ENCODE measurements at places on chromosomes 16 and 17.

- DNase-seq: no peak
These were observed 1297.6 kb upstream of the GOT2 start for GRCh38 chr16:60031740-60032139.

DNA sequence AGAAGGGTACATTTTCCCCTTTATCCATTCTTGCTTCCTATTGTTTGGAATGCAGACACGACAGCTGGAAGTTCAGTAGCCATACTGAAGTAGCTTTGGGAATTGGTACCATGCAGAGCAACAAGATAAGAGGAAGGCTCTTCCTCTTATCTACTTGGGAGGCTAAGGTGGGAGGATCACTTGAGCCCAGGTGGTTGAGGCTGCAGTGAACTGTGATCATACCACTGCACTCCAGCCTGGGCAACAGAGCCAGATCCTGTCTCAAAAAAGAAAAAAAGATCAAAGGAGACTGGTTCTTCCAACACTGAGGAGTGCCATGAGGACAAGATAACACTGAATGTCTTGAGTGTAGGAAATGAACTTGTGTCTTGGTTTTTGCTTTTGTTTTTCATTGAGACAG is 16.0 kb upstream of the RANGRF start:
- no peak for DNase-seq

DNA sequence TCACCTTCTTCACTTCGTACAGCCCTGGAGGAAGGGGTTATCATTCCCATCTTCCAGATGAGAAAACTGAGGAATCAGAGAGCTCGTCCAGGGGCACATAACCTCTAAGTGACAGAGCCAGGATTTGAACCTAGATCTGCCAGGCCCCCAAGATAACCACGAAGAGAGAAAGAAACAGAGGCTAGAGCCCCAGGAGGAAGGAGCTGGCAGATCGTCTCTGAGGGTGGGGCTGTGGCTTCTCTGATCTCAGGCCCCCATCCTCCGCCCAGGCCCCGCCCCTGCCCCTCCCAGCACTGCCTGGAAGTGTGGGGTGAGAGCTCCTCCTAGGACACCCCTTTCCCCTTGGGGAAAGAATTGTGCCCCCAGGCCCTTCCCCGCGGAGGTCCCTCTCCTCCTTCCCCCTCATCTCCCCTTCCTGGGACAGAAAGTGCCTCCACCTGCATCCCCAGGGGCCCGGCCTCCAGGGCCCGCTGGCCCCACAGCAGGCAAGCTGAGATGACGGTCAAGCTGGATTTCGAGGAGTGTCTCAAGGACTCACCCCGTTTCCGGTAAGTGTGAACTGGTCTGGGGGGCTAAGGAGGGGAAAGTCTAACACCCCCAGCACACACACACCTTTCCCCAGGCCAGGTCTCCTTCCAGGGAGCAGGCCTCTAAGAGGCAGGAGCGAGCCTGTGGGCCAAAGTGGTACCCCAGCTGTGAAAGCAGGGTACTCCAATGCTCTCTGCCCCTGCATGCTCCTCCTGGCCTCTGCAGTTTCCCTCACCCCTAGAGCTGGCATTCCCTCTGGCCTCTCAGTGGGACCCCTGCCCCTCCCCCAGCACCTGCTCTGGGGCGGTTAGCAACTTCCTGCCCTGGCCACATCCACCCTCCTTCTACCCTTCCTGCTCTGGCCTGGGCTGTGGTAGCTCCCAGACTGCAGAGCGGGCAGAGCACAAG is at the start of gene ACAP1:
TSS of gene ACAP1 (plus strand) at position 290 of the 936 bp plus-strand sequence. CDS start at position 496, 206 bp downstream.
- DNase-seq: no peak

- DNase-seq: no peak
These were observed 60.5 kb downstream of the CREBBP start for GRCh38 chr16:3819746-3820724.

GRCh38 chr16:25692742-25693508 is 1.2 kb downstream of the HS3ST4 start:
- DNase-seq: no peak

DNA sequence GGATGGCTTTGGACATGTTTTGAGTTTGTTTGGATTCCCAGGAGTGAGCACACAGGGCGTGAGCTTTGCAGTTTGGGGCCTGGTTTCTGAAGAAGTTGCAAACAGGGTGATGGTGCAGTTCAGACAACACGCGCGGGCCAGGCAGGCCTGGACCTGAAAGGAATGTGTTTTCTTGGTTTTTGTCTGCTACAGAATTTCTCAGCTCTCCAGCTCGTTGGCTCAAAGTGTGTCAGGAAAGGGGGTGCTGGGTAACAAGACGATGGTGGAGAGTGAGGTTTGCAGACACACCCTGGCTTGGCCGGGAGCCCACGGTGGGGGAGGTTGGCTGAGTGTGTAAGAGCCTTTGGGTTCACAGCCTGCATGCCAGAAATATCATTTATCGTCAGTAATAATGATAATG is 82.3 kb downstream of the CMIP start:
- DNase-seq: no peak

DNA sequence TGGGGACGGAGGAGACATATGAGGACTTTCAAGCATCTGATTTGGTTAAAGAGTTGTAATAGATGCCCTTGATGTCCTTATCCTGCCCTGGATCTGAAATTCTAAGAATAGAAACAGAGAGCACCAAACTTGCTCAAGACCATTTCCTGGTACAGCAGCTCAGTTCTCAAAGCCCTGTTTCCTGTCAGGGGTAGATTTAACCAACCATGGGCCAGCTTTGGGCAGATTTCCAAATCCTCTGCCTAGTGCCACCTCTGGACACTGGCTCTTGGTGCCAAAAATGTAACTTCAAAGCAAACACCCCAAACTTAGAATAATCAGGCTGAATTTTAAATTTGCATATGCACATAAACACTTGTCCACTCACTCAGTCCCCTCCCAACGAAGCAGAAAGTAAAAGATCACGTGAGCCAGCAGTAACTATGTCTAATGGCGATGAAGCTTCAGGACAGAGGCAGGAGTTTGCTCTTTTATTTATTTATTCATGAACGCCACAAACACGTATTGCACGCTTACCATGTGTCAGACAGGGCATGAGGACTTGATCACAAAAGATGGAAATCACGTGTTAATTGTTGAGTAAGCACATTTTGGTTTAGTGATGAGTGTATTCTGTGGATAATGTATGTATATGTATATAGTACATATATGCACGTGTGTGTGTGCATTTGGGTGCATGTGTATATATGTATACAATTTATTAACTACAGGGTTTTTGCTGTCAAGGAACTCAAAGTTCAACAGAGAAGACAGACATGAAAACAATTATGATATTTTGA is 23.1 kb upstream of the SDK2 start:
- no peak for DNase-seq

GRCh38 chr16:56294579-56294978 is 103.3 kb downstream of the GNAO1 start:
- DNase-seq: no peak

DNA sequence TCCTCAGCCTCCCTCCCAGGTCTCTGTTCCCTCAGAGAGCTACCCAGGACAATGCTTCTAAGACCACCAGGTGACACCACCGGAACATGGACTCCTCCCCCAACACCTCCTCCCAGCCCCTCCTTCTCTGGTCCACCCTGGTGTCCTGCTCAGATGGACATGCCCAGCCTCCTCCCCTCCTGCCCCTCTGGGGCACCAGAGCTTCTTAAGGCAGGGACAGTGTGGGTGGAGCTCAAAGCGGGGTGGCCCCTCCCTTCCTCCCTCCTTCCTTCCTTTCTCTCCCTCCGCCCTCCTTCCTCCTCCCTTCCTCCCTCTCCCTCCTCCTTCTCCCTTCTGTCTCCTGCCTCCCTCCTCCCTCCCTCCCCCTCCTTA is 22.7 kb downstream of the TRPV3 start:
- no peak for DNase-seq

GRCh38 chr16:72873044-72873443 is 174.9 kb downstream of the ZFHX3 start:
- DNase-seq: no peak

GRCh38 chr17:1160591-1161390 is 19.0 kb downstream of the ABR start:
- no peak for DNase-seq

DNA sequence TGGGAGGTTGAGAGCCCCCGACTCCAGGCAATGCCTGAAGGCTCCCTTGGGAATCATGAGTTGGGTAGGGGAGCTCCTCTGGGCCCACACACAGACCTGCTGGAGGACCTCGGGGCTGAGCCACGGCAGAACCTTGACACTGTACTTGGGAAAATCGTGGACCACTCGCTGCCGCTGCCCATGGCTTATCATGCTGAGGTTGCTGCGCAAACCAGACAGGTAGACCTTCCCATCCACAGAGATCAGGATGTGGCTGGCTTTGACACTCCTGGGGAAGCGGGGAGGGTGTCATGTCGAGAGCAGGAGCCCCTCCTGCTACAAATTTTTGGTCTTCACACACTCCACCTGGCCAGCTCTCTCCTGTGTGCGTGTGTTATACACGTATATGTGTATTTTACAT is 7.2 kb upstream of the LIMD2 start:
- no peak for DNase-seq

GRCh38 chr17:9473711-9474110 is 101.9 kb downstream of the STX8 start:
- DNase-seq: no peak

- DNase-seq: no peak
These were observed 101.0 kb downstream of the CDYL2 start for GRCh38 chr16:80703131-80704071.

DNA sequence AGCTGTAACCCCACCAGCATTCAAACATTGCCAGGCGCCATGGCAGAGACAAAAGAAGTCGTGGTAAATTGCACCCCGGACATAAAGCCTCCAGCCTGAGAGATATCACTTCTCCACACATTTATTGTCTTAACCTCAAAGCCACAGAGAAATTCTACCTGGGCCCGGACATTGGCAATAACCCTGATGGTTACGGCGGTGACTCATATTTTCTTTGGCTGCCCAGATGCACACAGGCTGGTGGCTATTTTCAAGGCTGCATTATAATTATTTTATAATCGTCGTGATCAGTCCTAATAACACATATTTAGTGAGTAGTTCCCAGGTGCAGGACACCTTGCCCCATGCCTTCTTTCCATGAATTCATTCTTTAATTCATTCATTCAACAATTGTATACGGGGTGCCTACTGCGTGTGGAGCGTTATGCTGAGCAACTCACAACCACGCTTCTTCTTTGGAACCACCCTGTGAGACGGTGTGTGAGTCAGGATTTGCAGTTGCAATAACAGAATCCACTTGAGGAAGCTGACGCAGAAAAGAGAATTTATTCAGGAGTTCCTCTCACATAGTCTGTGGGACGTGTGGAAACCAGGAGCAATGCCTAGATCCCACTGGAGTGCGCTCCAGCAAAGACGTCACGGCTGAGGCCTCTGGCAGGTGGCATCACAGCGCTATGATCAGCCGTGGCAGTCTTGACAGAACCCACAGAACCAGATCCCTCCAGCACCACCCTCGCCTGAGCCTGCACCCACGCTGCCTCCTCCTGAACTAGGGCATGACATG is 245.7 kb downstream of the FOXL1 start:
- DNase-seq: no peak

DNA sequence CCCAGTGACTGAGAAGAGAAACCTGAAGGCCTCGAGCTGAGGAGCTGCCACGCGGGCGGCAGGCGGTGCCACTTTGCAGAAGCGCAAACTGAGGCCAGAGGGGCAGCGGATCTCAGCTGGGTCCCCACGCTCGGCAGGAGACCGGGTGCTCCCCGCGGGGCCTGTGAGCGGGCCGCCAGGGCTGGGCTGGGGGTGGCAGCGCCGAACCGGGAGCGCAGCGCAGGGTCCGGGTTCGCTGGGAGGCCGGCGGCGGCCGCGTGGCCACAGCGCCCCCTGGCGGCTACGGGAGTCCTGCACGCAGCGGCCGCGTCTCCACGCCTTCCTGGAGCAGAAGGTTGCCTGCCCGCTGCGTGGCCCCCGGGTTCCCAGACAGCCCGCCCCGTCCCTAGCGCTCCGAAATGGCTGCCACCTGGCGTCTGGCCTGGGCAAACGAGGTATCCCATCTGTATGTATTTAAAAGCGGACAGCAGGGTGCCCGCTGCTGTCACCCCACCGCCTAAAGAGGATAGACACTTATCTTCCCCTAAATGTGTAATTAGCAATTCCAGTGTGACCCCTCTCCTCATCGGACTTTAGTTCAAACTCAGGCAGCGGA is 96.1 kb upstream of the CDH5 start:
- peak; percentile 54 for DNase-seq

DNA sequence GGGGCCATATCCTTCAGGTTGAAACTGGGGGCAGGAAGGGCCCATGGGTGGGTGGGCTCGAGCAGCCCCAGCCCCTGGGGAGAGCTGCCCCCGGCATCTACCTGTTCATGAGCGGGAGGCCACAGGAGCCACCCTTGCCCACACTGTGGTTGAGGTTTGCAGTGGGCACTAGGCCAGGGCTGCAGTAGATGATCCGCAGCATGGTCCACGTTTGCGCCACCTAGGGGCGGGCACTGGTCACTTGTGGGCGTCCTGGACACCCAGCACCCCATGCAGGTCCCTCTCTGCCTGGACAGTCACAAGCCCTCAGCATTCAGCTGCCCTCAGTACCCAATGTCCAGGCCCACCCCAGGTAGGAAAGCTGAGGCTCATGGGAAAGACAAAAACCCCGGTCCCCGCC is 1.8 kb upstream of the JMJD8 start:
- peak; percentile 69 for DNase-seq

GRCh38 chr17:8909586-8910270 is 42.3 kb upstream of the PIK3R6 start:
- DNase-seq: no peak

GRCh38 chr16:57938936-57939871 is 31.7 kb downstream of the CNGB1 start:
- DNase-seq: no peak

DNA sequence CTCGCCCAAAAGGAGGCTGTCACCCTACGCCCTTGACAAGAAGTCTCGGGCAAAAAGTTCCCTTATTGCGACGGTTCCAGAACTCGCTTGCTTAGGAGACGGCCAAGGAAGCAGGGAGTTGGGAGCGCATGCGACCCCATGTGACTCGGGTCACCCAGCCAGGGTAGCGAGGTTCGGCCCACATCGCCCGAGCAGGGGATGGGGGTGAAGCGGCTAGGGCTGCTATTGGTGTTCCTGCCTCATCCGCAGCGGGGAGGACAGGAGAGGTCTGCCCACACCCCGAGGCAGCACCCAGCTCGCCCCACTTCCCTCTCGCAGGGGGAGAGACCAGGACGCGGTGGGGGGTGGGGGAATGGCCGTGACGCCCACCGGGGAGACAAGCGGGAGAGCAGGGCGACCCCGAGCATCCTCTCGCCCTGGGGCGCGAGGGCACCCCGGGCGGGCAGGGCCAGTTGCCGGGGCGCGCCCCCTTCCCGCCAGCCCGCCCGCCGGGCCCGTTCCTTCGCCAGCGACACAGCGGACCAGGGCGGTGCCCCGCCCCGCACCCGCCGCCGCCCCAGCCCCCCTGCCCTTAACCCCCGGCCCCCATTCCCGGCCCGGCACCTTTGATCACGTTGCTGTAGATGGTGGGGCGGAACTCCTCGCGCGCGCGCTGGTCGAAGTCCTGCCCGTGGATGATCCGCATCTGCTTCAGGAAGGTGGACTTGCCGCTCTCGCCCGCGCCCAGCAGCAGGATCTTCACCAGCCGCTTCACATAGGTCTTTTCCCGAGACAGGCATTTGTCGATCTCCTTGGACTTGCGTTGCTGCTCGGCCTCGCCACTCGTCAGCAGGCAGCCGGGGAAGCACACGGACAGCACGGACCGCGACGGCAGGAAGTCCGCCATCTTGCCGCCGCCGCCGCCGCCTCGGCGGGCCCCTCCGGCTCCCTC is 567 bp downstream of the GNA13 start:
- no peak for DNase-seq

GRCh38 chr17:34076743-34077631 is 178.1 kb upstream of the CCL2 start:
- DNase-seq: no peak

Data from NCI-H1930 (cell line).